NCI-H2029 treated with DMSO at 0.1 percent for 48 hours (cell line): ENCODE measurements at places on chromosomes 2 and 18.

DNA sequence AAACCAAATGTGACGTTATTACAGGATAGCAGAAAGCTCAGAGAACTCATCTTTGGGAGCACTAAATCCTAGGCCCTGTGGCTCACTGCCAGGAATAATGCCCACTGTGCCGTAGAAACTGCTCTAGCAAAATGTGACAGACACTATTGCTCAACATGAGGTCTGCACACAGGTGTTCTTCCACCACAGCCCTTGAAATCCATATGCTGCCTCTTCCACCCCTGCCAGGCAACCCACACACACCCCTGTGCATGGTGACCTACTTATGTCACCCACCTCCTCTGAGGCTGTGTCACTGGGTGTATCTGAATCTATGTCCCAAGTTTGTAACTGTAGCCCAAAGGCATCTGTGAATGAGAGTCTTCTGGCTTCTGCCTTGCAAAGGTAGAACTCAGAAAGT lies 66.1 kb upstream of the MBOAT2 start:
- DNase-seq = no peak

GRCh38 chr2:30363406-30363805 lies 83.6 kb upstream of the LCLAT1 start:
- no peak for DNase-seq

GRCh38 chr18:47754311-47755101 lies 176.0 kb downstream of the SMAD2 start:
- DNase-seq = peak; percentile 70

DNA sequence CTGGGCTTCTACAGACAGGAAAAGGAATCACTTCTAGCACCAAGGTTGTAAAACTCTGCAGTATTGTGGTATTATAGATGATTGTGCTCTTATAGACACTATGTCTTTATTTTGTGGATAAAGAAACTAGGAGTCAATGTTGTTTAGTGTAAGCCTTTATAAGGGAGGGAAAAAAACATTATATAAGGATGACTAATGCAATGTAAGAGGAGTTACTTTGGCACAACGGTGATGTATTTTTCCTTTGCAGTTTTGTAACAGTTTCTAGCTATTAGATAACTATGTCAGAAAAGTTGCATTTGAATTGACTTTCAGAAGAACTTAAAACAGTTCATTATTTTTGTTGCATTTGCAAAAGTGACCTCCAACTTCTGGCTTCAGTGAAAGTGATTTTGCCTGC lies 545.4 kb downstream of the CCDC85A start:
- no peak for DNase-seq

DNA sequence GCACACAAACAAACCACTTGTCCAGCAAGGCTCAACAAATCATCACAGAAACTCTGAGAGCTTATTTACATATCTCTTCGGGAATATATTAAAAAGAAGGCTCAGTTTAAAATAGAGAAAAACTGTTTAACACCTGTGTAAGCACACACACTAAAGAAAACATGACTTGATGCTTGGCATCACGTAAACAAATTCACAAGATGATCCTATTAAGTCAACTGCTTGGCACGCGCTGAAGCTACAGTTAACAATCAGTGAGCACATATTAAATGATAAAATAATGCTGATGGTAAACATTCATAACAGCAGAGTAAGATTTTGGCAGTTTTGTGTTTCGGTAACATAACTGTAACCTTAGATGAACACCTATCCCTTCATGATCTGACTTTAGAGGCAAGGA lies 4.3 kb upstream of the HES6 start:
- DNase-seq = no peak

- DNase-seq = no peak
These were observed 207.9 kb upstream of the FIGN start for GRCh38 chr2:163943403-163944346.

GRCh38 chr2:237765875-237766274 lies 32.7 kb upstream of the RBM44 start:
- no peak for DNase-seq

DNA sequence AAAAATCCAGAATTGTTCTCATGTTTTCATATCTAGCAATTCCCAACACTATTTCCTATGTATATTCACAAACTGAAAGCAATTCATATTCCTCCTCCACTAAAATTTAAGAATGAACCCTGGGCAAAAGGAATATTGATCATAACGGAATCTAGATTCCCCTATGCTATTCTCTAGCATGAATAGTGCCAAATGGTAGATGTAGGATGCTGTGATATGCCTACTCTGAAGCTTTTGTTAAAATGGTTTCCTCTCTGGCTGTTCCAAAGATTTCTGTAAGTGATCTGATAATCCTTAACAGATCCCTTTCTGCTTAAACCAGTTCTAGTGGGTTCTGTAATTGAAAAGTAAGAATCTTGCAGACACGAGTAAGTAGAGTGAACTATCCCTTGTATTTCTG lies 298.0 kb upstream of the TANK start:
- no peak for DNase-seq

GRCh38 chr2:232235716-232236115 lies 142.8 kb upstream of the ALPP start:
- DNase-seq = no peak

DNA sequence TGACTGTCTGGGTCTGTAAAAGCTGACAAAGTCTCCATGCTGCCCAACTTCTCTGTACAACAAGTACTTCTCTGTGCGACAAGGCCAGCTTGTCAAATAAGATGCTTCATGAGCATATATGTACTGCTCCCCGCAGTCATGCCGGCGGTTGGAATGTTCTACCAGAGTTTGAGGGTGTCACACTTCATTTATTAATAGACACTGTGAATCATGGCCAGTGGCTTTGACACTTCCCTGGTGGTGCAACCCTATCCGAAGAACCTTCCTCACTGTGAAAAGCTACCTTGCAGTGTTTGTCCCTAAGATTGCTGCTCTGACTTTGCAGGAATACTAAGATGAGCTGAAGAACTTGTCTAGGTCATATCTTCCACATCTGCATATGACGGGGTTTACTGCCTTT lies 120.9 kb upstream of the NRP2 start:
- DNase-seq = no peak

DNA sequence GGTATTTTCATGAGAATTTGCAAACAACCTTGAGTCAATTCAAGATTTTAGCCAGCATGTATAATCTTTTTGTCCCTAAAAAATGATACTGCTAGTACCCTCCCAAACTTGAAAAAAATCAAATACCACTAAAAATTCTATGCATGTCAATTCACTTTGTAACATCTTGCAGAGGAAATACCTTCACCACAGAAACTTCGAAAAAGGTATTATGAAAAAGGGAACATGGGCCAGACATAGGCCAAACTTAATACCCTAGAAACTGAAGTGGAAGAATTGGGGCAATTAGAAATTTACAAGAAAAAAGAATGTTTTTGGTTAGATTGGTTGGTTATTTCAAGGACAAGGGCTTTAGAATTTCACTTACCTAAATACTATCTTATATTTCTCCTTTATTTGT lies 48.5 kb downstream of the PAX3 start:
- no peak for DNase-seq

- DNase-seq = no peak
These were observed 52.3 kb downstream of the CD226 start for GRCh38 chr18:69895066-69896047.

DNA sequence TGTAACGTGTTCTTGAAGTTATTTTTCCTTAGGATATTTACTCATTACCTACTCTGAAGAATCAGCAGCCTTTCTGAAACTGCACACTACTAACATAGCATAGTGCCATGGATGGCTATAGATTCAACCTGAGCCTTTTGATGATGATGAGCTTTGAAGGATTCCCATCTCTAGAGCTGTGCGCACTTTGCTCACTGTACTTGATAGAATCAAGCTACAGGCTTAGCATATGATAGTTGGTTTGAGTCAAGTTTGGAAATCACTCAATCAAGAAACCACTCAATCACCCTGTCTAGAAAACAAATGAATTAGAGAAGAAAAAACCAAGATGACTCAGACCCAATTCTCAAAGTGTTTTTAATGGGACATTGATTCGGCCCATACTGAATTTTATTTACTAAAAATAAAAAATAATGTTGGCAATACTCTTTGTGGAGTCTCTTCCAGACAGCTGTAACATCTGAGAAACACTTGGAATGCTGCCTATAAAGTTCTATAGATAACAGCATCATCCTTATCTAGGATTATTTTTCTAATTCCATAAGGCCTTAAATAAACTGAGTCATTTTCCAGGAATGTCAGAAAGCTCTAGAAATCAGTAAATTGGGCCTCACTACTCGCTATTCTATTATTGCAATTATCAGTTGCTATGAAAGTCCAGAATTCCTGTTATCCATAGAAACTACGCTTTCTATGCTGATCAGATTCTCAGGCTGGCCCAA lies 259.0 kb upstream of the ERBB4 start:
- no peak for DNase-seq

GRCh38 chr2:1937066-1937465 lies 192.8 kb upstream of the PXDN start:
- DNase-seq = no peak

GRCh38 chr2:43221763-43222474 lies 4.5 kb downstream of the ZFP36L2 start:
- peak; percentile 17 for DNase-seq

DNA sequence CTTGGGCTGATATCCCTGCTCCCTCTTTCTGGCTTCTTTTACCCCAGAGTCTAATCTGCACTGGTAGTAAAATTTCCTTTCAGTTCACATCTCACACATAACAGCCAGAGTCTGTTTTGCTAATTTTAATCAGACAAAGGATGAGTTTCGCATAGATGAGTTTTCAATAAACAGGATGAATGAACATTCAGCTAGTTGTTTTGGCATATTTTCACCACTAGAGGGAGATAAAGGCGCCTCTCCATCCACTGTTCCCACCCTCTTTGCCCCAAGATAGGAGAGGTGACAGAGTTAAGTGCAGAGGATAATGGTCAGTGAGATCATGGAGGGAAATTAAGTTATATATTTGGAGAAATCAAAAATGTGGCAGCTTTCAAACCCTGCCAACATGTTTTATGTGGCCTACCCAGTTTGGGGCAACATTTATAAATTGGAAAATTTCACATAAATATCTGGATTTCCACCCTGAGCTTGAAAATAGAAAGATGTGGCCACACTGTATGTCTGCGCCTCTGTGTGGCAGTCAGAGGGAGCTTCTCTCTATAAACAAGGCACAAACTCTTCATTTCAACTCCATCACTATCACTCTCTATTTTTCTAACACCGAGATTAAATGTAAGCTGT lies 48.5 kb upstream of the DTNA start:
- DNase-seq = peak; percentile 15
